ENCODE measurements at places on chromosomes 2 and 18.

GRCh38 chr2:44951124-44951523 lies 9.6 kb downstream of the SIX3 start:
- DNase-seq, result no peak

GRCh38 chr2:218228366-218229090 lies 11.5 kb downstream of the ARPC2 start:
- no peak for DNase-seq

DNA sequence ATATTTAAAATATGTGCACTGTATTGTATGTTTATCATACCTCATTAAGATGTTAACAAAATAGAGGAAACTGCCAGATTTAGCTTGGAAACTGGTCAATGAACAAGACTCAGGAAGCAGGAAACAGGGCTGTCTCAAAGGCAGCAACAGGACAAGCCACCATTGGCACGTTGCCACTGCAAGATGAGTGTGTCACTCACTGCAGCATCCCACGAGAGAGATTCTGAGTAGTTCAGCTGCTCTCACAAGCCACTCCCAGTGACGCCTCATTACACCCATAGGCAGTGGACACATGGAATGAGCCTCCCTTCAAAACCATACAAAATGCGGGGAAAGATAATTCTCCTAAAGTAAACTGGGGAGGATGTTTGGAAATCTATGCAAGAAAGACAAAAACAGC lies 181.9 kb upstream of the DLGAP1 start:
- DNase-seq, result no peak

DNA sequence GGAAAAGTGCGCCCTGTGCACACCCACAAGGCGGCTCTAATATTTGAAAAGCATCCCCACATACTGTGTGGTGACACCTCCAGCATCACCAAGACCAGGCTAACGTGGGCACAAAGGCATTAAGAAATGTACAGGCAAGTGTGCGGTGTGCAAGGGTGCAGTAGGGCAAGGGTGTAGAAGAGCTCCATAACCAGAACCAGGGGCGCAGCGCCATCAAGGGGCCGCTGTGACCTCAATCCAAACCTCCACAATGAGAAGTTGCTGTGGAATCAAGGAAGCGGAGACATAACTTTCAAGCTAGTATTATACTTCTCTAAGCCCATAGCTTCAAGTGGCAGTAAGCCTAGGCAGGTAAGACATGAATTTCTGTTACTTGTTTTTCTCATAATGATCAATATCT lies 13.0 kb downstream of the L3MBTL4 start:
- no peak for DNase-seq

GRCh38 chr2:170711196-170711773 lies 3.9 kb upstream of the SP5 start:
- no peak for DNase-seq

GRCh38 chr2:137837830-137838229 lies 126.4 kb upstream of the HNMT start:
- no peak for DNase-seq

GRCh38 chr2:45856391-45857274 lies 205.2 kb downstream of the PRKCE start:
- DNase-seq, result no peak

DNA sequence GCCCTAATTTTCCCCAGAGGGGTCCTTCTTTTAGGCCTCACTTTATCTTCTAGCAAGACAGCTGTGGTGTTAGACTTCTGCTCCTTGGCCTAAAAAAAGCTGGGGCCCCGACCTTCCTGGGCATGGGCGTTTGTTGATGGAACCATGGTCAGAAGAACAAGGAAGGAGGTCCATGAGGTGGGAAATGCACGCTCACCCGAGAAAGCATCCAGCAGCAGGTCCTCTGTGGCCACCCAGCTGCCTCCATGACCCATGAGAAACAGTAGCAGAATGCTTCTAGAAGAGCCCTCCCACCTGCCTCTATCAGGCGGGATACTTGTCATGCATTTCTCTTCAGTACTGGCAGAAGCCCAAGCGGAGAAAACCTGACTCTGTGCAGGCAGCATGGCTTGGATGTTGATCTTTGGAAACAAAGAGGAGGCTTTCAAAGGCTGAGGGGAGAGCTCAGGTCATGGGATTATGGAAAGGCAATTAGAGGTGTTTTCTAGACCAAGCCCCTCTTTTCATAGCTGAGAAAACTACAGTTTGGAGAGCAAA lies 249.1 kb downstream of the FAM210A start:
- DNase-seq, result no peak

GRCh38 chr2:89837962-89838625 lies 1146.6 kb downstream of the RPIA start:
- DNase-seq, result no peak

- no peak for DNase-seq
These were observed 3.7 kb upstream of the SERTAD2 start for GRCh38 chr2:64657411-64657810.

GRCh38 chr2:70831861-70832260 lies 3.8 kb downstream of the CD207 start:
- no peak for DNase-seq

GRCh38 chr18:46344416-46345180 lies 240.4 kb downstream of the HAUS1 start:
- no peak for DNase-seq

- DNase-seq, result no peak
These were observed 16.3 kb downstream of the ABCB11 start for GRCh38 chr2:169014780-169015179.

DNA sequence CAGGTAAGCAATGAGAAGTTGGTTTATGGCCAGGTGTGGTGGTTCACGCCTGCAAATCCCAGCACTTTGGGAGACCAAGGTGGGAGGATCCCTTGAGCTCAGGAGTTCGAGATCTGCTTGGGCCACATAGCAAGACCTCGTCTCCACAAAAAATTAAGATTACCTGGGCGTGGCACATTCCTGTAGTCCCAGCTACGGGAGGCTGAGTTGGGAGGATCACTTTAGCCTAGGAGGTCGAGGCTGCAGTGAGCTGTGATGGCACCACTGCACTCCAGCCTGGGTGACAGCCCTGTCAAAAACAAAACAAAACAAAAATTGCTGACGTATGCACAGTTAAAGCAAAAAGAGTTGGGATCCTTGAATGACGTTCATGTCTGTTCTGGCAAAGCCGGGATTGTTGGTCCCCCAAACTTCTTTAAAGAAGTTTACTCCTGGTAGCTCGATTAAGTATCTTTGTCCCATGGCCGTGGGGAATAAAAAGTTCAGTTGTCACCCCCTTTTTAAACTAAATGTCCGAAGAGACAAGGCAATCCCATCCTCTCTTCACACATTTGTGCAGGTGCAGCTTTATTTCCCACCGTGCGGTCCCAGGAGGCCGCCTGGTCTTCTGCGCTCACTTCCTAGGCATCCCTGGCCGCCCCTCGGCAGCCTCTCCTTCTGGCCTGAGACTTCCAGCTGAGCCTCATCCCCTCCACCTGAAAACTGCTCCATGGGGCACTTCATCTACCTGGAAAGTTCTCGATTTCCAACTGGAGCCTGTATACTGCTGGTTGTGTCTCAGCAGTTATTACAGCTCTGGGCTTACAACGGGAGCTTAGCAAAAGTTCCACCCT lies 762 bp upstream of the SPOPL start:
- no peak for DNase-seq

- no peak for DNase-seq
These were observed 10.5 kb upstream of the LYPD1 start for GRCh38 chr2:132680544-132680943.

DNA sequence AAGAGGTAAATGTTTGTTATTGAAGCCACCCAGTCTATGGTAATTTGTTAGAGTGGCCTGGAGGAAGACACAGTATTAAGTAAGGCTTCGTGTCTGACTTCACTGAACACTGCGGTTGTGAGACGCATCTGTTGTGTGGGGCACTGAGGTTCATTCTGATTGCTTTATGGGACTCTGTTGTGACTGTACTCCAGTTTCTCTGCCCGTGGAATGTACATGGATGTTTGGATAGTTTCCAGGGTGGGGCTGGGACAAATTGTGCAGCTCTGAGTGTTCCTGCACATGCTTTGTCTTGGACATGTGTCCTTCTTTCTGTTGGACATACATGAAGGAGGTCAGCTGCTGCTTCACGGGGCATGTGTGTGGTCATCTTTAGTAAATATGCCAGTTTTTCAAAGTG lies 58.6 kb downstream of the ODC1 start:
- DNase-seq, result no peak

- no peak for DNase-seq
These were observed 169.6 kb upstream of the RGPD4 start for GRCh38 chr2:107657049-107657448.

DNA sequence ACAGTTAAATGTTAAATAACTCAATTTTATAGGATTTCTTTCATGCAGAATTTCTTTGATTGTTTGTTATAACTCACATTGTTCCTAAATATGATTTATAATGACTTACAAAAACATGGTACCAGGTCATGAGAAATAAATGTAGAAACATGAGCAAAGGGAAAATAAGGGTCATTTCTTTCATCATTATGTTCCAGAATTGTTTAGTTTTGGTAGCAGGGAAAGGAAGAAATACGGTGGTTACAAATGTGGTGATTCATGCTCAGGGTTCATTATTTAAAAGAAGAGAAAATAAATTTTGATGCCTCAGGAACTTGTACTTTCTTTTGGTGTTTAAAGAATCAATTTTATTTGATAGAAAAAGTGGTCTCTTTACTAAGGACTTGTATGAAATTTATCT lies 4.4 kb downstream of the LYPD6B start:
- no peak for DNase-seq

GRCh38 chr18:29169599-29169998 lies 992.7 kb upstream of the CDH2 start:
- no peak for DNase-seq

GRCh38 chr2:109419960-109420370 lies 193.8 kb downstream of the SEPTIN10 start:
- DNase-seq, result no peak

GRCh38 chr2:86636842-86637241 lies 13.2 kb upstream of the RNF103 start:
- no peak for DNase-seq

- DNase-seq, result no peak
These were observed 2.0 kb upstream of the CD28 start for GRCh38 chr2:203704430-203704829.

GRCh38 chr2:133252780-133253355 lies 315.4 kb downstream of the NCKAP5 start:
- DNase-seq, result no peak

DNA sequence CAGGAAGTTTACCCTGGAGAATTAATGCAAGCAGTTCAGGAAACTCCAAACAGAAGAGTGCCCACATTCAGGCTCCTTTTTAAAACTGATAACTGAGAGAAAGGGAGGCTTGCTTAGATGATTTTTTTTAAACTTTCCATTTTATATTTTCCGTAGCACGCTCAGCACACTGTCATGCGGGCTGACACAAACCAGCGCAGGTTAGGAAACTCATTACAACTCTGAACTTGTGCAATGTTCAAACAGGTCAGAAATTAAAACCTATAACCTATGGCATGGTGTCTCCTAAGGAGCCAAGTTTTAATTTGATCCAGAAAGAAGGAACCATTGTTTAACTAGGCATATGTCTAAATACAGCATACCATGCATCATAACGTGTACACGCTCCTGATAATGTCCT lies 117.7 kb upstream of the SMIM21 start:
- DNase-seq, result no peak

- DNase-seq, result no peak
These were observed 16.5 kb upstream of the TGFA start for GRCh38 chr2:70570041-70570661.

DNA sequence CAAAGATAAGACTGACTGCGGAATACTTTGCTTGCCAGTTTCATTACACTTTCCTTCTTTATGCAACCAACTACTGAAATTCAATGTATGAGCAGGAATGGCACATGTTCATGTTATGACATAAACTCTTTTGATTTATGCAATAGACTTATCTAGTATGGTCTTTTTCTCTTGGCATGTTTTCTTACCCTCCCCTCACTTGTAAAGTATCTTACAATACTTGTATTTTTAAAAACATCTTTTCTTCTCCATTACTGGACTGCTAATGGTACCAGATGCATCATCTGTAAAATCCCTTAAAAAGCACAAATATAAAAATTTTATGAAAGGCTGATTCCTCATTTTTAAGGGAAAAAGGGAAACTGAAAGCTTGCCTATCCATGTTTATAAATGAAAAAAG lies 373.8 kb downstream of the ZEB2 start:
- DNase-seq, result no peak

DNA sequence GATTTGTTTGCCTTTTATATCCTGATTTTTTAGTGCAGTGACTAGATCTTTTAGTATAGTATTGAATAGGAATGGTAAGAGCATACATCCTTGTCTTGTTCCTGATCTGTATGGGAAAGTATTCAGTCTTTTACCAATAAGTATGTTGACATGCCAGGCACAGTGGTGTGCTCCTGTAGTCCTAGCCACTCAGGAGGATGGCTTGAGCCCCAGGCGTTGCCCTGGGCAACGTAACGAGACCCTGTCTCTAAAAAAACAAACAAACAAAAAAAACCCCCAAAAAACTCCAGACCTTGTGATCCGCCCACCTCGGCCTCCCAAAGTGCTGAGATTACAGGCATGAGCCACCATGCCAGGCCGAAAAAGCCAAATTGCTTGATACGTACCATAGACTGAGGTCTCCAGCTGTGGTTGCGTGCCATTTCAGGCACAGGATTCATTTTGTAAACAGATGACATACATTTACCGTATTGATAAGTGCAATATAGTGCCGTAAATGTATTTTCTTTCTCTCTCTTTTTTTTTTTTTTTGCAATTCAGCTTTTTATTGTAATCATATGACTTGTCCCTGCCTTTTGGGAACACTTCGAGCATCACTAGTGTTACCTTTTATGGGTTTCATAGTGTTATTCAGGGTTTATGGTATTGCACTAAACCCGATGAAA lies 18.5 kb downstream of the BIRC6 start:
- no peak for DNase-seq

- DNase-seq, result no peak
These were observed 28.7 kb upstream of the SLC8A1 start for GRCh38 chr2:40480596-40480995.

DNA sequence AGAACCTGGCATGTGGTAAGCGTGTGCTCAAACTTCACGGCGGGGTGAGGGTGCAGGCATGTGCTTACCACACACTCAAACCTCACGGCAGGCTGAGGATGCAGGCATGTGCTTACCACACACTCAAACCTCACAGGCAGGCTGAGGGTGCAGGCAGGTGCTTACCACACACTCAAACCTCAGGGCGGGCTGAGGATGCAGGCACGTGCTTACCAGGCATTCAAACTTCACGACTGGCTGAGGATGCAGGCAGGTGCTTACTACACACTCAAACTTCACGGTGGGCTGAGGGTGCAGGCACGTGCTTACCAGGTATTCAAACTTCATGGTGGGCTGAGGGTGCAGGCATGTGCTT lies 105.0 kb upstream of the ALKAL2 start:
- no peak for DNase-seq

DNA sequence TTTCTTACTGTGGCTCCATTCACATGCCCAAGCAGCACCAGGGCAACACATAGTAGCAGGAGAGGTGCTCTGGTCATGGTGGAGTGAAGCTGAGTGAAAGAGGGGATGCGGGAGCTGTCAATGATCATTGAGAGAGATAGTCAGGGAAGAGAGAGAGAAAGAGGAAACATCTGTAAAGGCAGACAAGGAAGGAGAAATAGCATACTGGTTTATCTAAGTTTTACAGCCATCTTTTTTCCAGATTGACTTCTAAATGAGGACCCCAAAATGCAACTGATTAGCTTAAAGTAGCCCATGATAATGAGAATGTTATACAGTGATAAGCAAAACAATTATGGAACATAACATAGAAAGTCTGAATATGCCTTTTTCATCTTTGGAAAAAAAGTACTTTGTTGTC lies at the start of gene C2orf66:
Gene C2orf66, minus strand, starts transcription at position 96 of the 400 bp plus-strand sequence. Its CDS starts 19 bp downstream, at position 77.
- no peak for DNase-seq

Measured in esophagus squamous epithelium (tissue), 5 donors.